Left lung (tissue), 14 donors: ENCODE measurements at places on chromosomes 5 and 9. TPM values are rescaled to one million over a fixed set of nuclear protein-coding genes. Genes with fewer than 3 reads are reported as not detected.

AQP7 gene
- 5.4 TPM for polyA plus RNA-seq

CENPH gene
- 30.9 TPM for polyA plus RNA-seq

SLC34A3 gene
- 2.7 TPM for polyA plus RNA-seq

POLR3G gene
- 4.5 TPM for polyA plus RNA-seq

TSSK1B gene
- polyA plus RNA-seq, result 0.06 TPM

ST8SIA4 gene
- 10.1 TPM for polyA plus RNA-seq

ATP10B gene
- 0.20 TPM for polyA plus RNA-seq

- DNase-seq, result no peak
Measured at GRCh38 chr5:97074859-97075489, 67.4 kb downstream of the LIX1 start.

DNA sequence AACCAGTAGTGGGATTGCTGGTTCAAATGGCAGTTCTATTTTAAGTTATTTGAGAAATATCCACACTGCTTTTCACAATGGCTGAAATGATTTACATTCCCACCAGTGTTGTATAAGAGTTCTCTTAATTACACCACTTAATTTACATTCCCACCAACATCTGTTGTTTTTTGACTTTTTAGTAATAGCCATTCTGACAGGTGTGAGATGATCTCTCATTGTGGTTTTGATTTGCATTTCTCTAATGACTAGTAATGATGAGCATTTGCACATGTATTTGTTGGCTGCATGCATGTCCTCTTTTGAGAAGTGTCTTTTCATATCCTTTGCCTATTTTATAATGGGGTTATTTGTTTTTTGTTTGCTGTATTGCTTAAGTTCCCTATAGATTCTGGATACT is 688.3 kb downstream of the PRR16 start:
- no peak for DNase-seq

DNA sequence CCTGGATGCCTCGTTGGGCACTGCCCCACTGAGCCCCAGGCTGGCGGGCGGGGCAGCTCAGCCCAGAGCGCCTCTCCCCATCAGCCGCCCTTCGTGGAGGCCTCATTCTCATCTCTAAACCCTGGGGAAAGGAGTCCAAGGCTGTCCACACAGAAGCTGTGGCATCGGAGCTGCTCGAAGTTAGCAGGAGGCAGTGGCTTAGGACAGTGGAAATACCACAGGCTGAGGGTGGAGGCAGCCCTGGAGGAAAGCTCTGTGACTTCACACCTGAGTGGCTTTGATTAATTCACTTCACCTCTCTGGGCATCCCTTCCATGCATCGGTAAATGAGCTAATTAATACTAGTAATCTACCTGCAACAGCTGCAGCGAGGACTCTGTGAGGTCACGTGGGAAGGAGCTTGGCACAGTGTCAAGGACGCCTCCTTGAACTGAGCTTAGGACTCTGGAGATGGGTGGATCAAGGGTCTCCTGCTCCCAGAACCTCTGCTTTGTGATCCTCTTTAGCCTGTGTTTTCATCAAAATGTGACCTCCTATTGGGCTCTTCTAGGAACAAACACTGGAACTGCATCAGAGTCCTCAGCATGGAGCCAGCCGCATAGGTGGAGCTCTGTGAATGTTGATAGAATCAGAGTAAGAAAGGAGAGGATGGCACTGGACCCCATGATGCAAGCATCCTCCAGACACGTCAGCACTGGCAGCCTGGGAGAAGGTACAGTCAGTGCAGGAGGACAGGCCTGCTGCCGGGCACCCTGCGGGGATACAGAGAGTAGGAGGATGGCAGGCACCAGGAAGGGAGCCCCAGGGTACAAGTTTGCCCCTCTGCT is 842 bp upstream of the ANGPTL2 start:
- DNase-seq, result no peak

DNA sequence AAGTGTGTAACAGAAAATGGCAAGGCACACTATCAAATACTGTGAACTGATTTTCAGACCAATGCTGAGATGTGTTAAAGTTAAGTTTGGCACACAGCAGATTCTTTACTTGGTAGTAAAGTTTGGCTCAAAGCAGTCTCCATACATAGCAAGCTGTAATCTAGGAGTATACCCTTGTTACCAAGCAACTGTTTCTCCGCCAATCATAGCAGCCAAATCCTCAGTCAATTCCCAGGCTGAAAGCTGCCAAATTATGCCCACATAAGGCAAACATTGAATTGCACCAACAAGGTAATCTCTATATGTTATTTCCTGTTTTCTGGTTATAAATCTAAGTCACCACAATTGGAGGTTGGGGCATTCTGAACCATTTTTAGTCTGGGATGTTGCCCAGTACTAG is 345.7 kb downstream of the DEPDC1B start:
- DNase-seq, result no peak

DNA sequence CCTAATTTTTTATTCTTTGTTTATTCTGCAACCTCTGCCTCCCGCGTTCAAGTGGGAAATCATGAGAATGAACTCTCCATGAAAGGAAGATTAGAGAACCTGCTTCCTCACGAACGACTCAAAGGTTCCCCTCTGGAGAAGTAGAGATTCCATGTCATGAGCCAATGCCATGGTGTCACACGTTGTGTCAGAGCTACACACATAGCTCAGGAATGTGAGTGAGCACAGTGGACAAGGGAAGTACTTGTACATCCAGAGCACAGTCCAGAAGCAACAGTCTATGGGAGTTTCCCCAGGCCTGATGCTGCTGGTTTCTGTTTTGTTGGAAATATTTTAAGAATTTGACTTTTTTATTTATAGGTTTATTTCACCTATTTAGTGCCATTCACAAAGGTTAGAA is 26.8 kb upstream of the PPP2CA start:
- no peak for DNase-seq

GRCh38 chr5:178375348-178375747 is 142.7 kb upstream of the PHYKPL start:
- DNase-seq, result no peak

- DNase-seq, result no peak
Measured at GRCh38 chr9:72896439-72896838, 56.4 kb downstream of the ALDH1A1 start.

GRCh38 chr9:118362596-118362995 is 658.4 kb downstream of the TLR4 start:
- DNase-seq, result no peak

DNA sequence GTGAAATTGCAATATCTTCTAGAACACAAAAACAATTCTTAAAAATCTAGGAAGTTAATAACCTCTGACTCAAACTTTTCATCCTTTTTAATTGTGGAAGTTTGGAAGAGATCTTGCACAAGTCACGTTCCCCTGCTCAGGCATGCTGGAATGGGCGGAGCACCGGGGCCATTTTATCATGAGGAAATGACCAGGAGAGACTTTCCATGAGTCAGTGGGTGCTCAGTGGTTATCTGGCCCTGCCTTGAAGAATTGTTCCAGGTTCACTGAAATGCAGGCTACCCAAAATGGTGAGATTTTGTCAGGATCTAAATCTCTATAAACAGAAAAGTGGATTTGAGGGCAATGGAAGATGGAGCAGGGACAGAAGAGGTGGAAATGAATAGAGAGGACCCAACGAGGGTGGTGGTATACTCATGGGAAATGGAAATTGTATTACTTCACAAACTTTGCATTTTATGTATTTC is 61.2 kb downstream of the FYB1 start:
- no peak for DNase-seq

DNA sequence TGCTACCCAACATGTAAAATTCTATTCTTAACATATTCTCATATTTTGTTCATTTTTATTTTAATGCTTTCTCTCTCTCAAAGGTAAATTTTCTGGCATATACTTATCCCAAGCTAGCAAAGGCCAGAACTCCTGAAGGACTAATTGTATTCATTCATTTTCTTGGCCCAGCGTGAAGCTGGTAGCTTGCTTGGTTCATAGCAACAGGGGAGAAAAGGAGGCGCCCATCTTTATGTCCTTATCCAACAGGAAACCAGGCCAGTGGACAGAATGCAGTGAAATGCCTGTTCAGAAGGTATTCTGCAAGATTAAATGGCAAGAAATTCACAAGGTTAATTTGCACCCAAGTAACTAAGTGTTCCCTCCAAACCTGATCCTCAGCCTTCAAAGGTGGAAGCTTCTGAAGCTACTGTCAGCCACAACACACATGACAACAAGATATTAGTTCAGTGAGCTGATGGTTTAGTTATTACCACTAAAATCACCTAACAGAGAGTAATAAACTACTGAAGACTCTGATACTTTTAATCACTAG is 5.6 kb downstream of the EFNA5 start:
- no peak for DNase-seq

- DNase-seq, result no peak
Measured at GRCh38 chr5:53250201-53250550, 140.6 kb upstream of the MOCS2 start.

GRCh38 chr5:68141494-68141893 is 74.1 kb upstream of the PIK3R1 start:
- DNase-seq, result no peak

DNA sequence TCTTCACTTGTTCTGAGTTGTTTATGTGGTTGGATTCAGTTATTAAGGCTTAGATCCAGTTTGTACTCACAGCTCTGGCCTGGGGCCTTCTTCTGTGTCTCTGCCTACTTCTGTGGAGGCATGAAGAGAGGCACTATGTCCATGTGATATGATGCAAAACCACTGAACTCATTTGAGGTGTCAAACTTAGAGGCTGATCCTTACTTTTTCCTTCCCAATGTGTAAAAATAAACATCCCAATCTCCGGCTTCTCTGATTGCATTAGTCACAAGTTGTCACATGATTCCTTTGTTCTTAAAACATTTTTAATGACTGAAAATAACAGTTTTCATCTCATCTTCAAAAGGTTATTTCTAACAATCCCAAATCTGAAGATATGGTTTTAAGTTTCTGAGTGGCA is 276.0 kb upstream of the RGMB start:
- no peak for DNase-seq

GRCh38 chr5:124824637-124825158 is 78.3 kb upstream of the ZNF608 start:
- DNase-seq, result no peak

DNA sequence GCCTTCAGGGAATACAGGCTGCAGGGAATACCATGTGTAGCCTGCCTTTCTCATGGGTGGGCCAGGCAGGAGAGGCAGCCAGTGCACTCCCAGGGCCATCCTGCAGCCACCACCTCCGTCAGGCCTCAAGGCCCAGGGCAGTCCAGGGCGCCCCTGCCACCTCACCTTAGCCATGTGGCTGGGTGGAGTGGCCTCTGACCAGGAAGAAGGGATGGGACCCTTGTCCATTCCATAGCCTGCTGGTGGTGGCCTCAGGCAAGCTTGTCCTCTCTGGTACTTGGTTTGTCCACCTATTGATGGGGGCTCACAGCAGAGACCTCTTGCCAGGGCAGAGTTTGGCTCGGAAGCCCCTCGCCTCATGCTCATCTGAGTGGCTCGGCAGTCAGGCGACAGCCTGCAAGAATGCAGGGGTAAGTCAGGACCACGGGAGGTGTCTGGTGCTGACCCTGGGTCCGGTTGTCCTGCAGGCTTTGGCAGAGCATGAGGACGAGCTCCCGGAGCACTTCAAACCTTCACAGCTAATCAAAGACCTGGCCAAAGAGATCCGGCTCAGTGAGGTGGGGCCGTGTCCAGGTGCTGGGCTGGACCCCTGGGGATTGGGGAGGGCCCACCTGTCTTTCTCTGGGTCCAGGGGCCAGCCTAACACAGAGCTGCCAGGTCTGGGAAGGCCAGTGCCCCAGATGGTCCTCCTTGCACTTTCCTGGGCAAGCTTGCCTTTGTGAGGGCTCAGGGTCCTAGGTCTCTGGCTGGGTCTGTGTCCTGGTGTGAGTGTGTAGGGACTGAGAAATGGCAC is 82.9 kb downstream of the PHF2 start:
- peak; percentile 49 for DNase-seq

DNA sequence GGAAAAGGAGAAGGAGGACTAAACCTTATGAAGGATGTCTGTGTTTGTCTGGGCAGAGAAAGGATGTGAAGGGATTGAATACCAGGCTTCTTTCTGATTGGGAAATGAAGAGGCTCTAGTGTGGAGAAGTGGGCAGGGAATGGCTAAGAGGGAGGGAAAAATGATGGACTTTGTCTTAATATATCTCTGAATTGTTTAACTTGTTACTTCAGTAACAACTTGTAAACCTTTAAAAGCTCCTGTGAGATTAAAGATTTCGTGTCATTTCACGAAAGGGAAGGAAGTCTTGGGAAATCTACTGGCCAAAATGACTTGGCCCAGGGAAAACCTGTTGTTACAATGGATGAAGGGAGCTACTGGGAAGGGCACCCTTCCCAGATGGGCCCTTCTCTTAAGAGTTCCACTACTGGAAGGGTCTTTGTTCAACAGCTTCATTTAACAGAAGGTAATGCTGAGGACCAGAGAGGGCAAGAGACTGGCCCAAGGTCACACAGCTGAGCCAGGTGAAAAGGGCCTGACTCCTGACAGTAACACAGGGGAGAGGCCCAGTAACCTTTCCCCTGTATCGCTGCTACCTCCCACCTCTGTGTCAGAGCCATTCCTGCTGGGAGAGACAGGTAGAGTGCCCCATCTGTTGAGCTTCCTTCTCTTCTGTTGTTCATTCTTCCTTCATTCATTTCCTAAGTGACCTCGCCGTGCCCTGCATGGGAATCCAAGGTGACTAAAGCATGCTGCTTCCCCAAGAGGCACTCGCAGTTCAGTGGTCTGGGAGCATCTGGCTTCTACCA is 5.1 kb upstream of the TCOF1 start:
- no peak for DNase-seq

GRCh38 chr5:1294835-1295649 is at the start of gene TERT:
TERT (minus strand) TSS chr5:1295068; CDS start chr5:1294989, 79 bp downstream.
- DNase-seq, result peak; percentile 36

- DNase-seq, result no peak
Measured at GRCh38 chr5:10591966-10592365, 28.1 kb downstream of the ANKRD33B start.
